ENCODE measurements at places on chromosomes 13 and 19.
A peak's percentile ranks its signal among the peaks of the same experiment; 100 is the strongest.

DNA sequence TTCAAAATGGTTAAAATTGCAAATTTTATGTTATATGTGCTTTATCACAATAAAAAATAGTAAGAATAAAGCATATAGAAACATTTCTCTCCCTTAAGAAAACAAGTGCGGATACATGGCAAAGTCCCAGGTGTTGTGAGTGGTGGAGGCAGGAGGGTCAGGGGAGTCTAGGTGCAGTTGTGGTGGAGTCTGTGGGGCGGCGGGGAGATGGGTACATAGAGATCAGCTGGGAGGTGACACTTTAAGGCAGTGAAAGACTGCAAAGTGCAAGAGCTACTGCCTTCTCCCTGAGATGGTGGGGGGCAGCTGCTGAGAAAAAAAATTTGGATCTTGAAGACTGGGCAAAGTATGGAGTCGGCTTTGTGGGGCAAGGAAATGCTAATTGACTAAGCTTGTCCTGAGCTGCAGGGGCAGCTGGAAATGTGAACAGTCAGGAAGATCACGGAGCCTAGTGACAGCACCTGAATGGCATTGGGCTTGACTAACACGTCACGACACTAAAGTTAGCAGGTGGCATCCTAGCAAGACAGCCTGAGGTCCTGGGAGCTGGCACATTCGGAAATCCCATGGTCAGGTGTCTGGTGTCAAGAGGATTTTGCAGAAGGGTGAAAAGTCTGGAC is 72.9 kb upstream of the IRS2 start:
- DNase-seq: no peak

- DNase-seq: no peak
Observed at GRCh38 chr13:51913421-51914136, 51.8 kb downstream of the CCDC70 start.

GRCh38 chr13:85557691-85558467 is 241.3 kb downstream of the SLITRK6 start:
- DNase-seq: no peak

DNA sequence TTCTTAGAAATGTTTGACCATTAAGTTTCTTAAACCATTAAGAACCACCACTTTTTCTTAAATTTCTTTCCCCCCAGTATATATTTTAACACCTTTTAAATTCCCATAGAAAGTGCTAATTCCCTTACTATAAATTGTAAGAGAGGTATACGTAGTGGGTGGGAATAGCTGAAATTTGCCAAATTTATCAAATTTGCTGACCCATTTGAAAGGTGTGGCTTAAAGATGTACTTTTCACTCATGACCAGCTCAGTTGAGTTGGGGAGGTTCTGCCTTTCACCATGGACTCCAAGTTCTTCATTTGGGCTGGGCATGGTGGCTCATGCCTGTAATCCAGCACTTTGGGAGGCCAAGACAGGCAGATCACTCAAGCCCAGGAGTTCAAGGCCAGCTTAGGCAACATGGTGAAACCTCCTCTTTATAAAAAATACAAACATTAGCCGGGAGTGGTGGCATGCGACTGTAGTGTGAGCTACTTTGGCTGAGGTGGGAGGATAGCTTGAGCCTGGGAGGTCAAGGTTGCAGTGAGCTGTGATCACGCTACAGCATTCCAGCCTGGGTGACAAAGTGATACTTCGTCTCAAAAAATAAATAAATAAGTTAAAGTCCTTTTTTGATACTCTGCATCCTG is 133.2 kb downstream of the MRPL57 start:
- DNase-seq: no peak

DNA sequence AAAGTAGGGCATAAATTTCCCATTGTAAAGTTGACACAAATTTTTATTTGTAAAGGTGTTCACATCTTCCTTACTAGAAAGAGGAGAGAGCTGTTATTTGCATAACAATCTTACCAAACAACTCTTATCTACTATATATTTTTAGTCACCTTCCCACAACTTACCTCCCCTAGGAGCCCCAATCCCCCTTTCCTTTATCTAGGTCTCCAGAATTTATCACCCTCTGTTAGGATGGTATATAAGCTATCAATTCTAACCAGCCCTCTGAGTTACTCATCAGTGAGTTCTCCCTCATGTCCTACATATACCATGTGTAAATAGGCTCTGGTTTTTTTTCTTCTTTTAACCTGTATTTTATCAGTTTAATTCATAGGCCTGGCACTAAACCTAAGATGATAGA is 62.2 kb downstream of the DCT start:
- DNase-seq: no peak

DNA sequence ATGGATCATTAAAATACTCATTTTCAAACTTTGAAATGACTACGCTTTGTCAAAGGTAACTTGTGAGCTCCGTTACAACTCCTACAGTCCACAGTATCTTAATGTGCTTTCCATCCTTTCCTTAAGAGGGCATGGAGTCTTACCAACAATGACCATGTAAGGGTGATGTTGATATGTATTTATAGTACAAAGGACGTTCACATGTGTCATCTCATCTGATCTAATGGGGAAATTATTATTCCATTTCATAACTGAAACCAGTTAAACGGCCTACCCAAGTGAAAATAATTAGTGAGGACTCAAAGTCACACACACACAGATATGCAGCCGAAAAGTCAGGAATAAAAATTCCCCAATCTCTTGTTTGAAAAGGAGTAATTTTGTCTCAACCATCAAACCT is 9.6 kb downstream of the USP12 start:
- peak; percentile 15 for DNase-seq

- DNase-seq: no peak
Observed at GRCh38 chr19:11278670-11279069, 16.3 kb upstream of the DOCK6 start.

- DNase-seq: peak; percentile 57
Observed at GRCh38 chr19:16283210-16284061, 41.2 kb upstream of the KLF2 start.

DNA sequence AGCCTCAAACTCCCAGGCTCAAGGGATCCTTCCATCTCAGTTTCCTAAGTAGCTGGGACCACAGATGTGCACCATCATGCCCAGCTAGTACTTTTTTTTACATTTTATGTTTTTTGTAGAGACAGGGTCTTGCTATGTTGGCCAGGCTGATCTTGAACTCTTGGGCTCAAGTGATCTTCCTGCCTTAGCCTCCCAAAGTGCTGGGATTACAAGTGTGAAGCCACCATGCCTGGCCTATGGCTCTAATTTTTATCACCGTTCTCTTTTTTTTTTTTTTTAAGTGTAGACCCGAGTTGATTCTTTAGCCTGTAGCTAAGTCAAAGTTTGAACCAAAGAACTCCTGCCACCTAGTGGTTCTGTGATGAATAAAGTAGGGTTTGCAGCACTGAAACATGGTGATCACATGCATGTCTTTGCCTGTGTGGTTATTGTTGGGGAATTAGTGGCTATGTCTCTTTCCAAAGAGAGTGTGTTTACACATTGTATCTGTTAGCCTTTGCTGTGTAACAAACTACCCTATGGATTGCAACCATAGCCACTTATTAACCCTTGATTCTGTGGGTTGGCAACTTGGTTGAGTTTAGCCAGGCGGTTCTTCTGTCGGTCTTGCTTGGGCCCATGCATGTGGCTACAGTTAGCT is 11.6 kb downstream of the NFILZ start:
- peak; percentile 67 for DNase-seq

- no peak for DNase-seq
Observed at GRCh38 chr13:75946536-75947284, 310.6 kb downstream of the LMO7 start.

DNA sequence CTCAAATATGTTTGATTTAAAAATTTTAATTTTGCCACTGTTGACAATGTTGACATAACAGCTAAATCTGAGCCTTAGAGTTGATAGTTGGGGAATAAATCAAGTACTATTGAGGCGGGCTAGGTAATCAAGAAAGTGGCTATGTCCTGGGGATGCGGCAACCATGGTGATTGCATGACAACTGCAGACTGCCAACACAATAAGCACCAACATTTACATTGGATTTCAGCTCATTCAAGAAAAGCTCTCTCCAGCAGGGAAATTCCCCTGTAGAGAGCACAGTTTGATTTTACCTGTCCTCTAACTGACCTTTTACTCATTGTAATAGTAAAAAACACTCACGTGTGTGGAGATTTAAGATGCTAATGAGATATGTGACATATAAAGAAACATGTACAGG is 63.1 kb downstream of the ZNF100 start:
- no peak for DNase-seq

DNA sequence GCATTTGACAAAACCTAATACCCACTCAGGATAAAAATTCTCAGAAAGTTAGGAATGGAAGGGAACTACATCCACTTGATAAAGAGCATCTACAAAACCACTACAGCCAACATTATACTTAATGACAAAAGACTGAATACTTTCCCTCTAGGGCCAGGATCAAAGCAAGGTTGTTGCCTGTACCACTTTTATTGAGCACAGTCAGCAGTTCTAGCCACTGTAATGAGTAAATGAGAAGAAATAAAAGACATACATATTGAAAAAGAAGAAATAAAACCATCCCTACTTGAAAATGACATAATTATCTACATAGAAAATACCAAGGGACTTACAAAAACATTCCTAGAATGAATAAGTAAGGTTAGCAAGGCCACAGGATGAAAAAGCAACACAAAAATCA is 194.8 kb upstream of the ZNF507 start:
- DNase-seq: no peak

GRCh38 chr13:54029226-54029625 is 1000.6 kb downstream of the OLFM4 start:
- DNase-seq: no peak

GRCh38 chr19:40702337-40703012 is 12.0 kb upstream of the NUMBL start:
- peak; percentile 29 for DNase-seq

DNA sequence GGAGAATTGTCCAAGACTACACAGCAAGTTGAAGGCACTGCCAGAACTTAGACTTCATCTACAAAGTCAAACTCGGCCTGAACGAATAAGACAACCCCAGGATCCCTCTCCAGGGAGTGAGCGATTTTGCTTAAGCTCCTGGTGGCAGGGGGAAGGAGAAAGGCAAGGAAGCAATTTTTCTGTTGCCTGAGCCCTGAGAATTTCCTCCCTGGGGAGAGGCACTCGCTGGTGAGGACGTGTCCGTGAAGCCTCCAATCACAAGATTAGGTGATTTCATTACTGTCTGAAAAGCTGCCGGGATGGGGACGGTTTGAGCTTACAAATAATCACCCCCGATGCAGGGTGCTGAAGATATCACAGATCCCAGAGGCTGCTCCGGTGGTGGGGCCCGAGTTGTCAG is 45.6 kb downstream of the TINCR start:
- no peak for DNase-seq

- no peak for DNase-seq
Observed at GRCh38 chr13:67259208-67259607, 29.1 kb upstream of the PCDH9 start.

DNA sequence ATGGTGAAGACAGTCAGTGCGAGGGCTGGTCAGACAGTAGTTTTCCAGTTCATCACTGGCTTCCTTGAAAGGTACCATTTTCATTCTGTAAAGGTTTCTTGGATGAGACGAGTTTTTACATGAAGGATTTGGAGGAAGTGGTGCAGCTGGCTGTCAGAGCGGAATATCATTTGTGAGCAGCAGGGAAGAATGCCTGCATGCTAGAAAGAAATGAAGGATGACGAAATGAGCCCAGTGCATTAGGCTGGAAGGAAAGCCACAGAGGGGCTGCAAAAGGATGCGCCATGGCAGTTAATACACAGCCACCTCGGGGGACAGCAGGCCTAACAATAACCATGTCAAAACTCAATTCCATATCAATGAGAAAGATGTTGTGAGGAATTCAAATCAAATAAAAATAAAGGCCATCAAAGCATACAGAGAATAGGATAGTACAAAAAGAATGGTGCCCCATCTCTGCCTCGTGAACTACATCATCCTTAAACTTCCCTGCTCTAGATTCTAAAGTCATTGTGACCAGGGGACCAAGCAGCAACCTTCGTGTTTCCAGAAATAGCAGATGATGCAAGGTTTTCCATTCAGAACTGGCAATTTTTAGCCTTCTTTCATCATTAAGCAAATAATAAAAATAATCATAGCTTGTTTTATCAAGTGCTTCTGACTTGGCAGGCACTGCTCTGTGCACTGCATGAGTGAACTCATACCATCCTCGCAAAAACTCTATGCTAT is 504.2 kb downstream of the RFC3 start:
- no peak for DNase-seq

- DNase-seq: no peak
Observed at GRCh38 chr13:111064661-111065060, 50.4 kb upstream of the ARHGEF7 start.

DNA sequence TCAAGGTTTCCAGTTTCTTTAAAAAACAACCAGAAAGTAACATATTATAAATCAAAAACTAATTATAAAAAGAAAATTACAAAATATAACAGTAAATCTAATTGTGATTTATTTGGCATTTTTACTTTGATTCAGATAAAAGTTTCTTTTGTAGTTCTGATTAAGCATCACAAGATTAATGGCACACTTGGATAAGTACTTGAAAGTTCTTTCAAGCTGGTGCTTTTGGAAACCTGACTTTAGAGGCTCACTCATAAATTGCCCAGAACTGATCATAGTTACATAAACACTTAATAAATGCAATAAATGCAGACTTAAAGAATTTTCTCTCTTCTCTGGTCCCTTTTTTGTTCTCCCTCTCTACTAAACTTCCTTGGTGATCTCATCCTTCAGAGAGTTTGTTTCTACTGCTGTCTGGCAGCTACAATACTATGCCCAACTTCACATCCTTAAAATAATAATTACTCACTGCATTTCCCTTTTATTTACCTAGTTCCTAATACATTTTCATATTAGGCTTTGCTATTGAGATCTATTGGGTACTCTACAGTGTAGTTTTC is 1417.0 kb downstream of the EFNB2 start:
- no peak for DNase-seq

DNA sequence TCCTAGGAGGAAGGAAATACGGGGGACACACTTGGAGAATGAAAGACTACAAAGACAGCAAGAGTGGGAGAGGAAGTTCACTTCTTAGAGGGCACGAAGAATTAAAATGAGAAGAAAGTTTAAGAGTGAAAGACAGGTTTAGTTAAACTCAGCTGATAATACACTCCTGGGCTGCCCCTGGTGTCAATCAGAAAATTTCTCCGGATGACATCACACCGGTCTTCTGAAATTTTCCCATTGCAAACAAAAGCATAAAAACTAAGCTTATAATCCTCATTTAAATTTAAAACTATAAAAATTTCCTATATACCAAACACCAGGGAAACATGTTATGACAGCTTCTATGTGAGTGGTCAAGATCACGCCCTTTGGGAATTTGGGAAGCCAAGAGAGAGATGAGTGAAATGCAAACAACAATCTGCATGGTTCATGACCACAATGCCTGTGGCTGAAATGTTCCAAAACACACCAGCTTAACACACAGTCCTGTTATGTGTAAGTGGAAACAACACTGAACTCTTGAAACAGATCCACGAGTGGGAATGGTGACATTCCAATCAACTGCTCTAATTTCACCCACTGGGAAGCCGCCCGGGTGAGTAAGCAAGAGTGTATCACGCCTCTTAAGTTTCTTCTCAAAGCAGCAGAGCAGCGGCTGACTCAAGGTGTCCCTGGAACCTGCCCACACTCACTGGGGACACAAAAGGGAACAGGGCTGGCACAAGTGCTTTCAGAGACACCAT is 49.0 kb downstream of the BRD4 start:
- peak; percentile 92 for DNase-seq
